Gastrocnemius medialis (tissue), 4 donors: ENCODE measurements at places on chromosomes 3 and 15. TPM values are rescaled to one million over a fixed set of nuclear protein-coding genes. Genes with fewer than 3 reads are reported as not detected.

IL17RC gene
- total RNA-seq = 67.3 TPM

XCR1 gene
- not detected for total RNA-seq

- DNase-seq = no peak
- H3K36me3 ChIP-seq = no peaks in the 10 kb centered on the region
- no peaks in the 10 kb centered on the region for H3K27me3 ChIP-seq
- no peaks in the 10 kb centered on the region for H3K4me1 ChIP-seq
Observed at GRCh38 chr15:35450492-35450891, 95.5 kb downstream of the DPH6 start.

GRCh38 chr3:166283840-166284239, 446.6 kb upstream of the BCHE start:
- H3K27ac ChIP-seq = no peak overlapping the region
- no peak for DNase-seq
- no peaks in the 10 kb centered on the region for H3K4me1 ChIP-seq

GRCh38 chr3:156461889-156462288, 93.0 kb downstream of the SSR3 start:
- no peaks in the 10 kb centered on the region for H3K36me3 ChIP-seq
- no peak overlapping the region for H3K27ac ChIP-seq
- H3K4me1 ChIP-seq = peaks cover 10% of the 10 kb centered on the region
- H3K27me3 ChIP-seq = no peaks in the 10 kb centered on the region

GRCh38 chr3:118226206-118226605, 808.4 kb downstream of the IGSF11 start:
- H3K27ac ChIP-seq = no peak overlapping the region
- no peak for DNase-seq
- no peaks in the 10 kb centered on the region for H3K27me3 ChIP-seq
- no peak overlapping the region for H3K4me3 ChIP-seq
- H3K4me1 ChIP-seq = no peaks in the 10 kb centered on the region
- H3K36me3 ChIP-seq = no peaks in the 10 kb centered on the region

DNA sequence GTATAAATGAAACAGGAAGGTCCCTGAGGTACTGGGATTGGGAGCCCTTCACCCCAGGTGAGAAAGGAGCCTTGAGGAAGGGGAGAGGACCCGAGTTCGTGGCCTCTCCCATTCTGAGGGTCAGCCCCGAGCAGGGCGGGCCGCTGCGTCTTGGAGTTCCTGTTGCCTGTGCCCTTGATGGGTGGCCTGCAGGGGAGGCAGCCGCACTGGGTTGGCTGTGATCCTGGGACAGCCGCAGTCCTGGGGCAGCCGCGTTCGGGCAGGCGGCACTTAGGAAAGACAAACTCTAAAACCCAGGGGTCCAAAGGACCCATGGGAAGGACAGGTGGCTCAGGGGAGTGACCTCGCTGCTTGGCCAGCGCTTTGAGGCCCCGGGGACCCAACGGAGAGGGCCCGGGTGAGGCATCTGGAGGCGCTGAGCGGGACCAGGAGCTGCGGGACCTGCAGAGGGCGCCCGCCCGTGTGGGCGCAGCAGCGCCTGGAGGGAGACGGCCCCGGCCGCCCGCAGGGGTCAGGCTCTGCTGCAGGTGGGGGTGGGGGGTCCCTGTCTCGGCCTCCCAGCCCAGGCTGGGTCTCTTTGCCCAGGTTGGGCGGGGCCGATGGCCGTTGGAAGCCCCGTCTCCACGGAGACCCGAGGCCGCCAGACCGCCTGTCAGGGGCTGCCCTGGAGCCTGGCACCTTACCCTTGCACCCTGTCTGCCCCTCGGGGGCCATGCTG, 65.1 kb downstream of the HMCES start:
- no peak overlapping the region for H3K27ac ChIP-seq
- H3K4me1 ChIP-seq = peaks cover 8% of the 10 kb centered on the region
- H3K27me3 ChIP-seq = peaks cover 4% of the 10 kb centered on the region
- no peaks in the 10 kb centered on the region for H3K36me3 ChIP-seq
- H3K4me3 ChIP-seq = peak overlapping the region; percentile 42
- DNase-seq = no peak

GRCh38 chr15:48501208-48501607, 144.3 kb downstream of the FBN1 start:
- no peaks in the 10 kb centered on the region for H3K4me1 ChIP-seq
- no peaks in the 10 kb centered on the region for H3K36me3 ChIP-seq
- no peak overlapping the region for H3K4me3 ChIP-seq

- no peak overlapping the region for H3K4me3 ChIP-seq
- no peak for DNase-seq
- H3K4me1 ChIP-seq = no peaks in the 10 kb centered on the region
- H3K36me3 ChIP-seq = no peaks in the 10 kb centered on the region
Observed at GRCh38 chr3:95407709-95408463, 1345.0 kb downstream of the NSUN3 start.

- DNase-seq = no peak
- H3K4me1 ChIP-seq = no peaks in the 10 kb centered on the region
- H3K27ac ChIP-seq = no peak overlapping the region
- H3K36me3 ChIP-seq = no peaks in the 10 kb centered on the region
Observed at GRCh38 chr3:174192471-174192870, 666.7 kb upstream of the NAALADL2 start.

DNA sequence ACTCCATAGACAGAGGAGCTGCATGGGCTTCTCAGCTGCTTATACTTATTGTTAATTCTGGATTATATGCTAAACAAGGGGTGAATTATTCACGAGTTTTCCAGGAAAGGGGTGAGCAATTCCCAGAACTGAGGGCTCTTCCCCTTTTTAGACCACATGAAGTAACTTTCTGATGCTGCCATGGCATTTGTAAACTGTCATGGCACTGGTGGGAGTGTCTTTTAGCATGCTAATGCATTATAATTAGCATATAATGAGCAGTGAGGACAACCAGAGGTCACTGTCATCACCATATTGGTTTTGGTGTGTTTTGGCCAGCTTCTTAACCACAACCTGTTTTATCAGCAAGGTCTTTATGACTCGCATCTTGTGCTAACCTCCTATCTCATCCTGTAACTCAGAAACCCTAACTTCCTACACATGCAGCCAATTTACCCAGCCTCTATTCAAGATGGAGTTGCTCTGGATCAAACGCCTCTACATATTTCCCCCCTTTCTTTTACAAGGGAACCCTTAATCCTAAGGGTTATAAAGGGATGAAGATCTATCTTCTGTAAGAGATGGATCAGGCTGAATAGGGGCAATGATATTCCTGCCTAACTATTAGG, 12.1 kb upstream of the DMXL2 start:
- no peak for DNase-seq
- no peaks in the 10 kb centered on the region for H3K4me1 ChIP-seq
- no peak overlapping the region for H3K4me3 ChIP-seq
- no peak overlapping the region for H3K27ac ChIP-seq
- no peaks in the 10 kb centered on the region for H3K27me3 ChIP-seq

- no peak for DNase-seq
- H3K36me3 ChIP-seq = no peaks in the 10 kb centered on the region
- H3K27me3 ChIP-seq = no peaks in the 10 kb centered on the region
- no peaks in the 10 kb centered on the region for H3K4me1 ChIP-seq
- H3K27ac ChIP-seq = no peak overlapping the region
Observed at GRCh38 chr15:64058279-64058678, 12.0 kb upstream of the DAPK2 start.

ADIPOQ gene
- total RNA-seq = 0.98 TPM
